ENCODE measurements at places on chromosomes 1 and 21.

- DNase-seq: no peak
These were observed 17.5 kb upstream of the MTARC1 start for GRCh38 chr1:220769205-220769604.

GRCh38 chr1:228737601-228738041 lies 2.3 kb downstream of the RHOU start:
- no peak for DNase-seq

- DNase-seq: peak; percentile 16
These were observed 7.5 kb downstream of the S100A11 start for GRCh38 chr1:152029144-152029928.

- DNase-seq: no peak
These were observed 15.7 kb downstream of the PEX14 start for GRCh38 chr1:10490286-10490970.

GRCh38 chr1:237749122-237749521 lies 141.6 kb downstream of the ZP4 start:
- DNase-seq: no peak

- no peak for DNase-seq
These were observed 184.6 kb upstream of the JUN start for GRCh38 chr1:58968360-58968952.

GRCh38 chr1:9196129-9197040 lies 38.2 kb upstream of the H6PD start:
- DNase-seq: peak; percentile 76

GRCh38 chr21:15751037-15751436 lies 21.3 kb downstream of the USP25 start:
- no peak for DNase-seq

- DNase-seq: no peak
These were observed 106.1 kb upstream of the BMP8A start for GRCh38 chr1:39385067-39385988.

DNA sequence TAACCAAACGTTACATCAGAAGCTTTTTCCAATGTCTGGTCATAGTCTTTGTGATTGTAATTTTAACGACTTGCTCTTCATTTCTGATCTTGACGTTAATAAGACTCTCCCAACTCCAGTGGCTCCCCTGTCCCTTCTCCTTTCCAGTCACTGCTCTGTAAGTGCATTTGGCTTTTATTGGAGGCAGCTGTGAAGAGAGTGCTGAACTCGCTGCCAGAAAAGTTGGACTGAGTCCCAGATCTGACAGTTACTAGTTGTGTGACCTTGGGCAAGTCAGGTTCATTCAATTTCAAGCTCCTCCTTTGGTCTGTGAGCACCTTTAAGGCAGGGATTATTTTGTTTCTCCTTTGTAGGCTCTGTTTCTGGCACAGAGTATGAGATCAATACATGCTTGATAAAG lies 109.6 kb upstream of the TSPAN2 start:
- no peak for DNase-seq

GRCh38 chr1:46665983-46666382 lies 2.2 kb downstream of the ATPAF1 start:
- no peak for DNase-seq

- peak; percentile 60 for DNase-seq
These were observed 139.8 kb downstream of the NCAM2 start for GRCh38 chr21:21137986-21138385.

GRCh38 chr1:151009206-151009587 lies 948 bp downstream of the PRUNE1 start:
- no peak for DNase-seq

DNA sequence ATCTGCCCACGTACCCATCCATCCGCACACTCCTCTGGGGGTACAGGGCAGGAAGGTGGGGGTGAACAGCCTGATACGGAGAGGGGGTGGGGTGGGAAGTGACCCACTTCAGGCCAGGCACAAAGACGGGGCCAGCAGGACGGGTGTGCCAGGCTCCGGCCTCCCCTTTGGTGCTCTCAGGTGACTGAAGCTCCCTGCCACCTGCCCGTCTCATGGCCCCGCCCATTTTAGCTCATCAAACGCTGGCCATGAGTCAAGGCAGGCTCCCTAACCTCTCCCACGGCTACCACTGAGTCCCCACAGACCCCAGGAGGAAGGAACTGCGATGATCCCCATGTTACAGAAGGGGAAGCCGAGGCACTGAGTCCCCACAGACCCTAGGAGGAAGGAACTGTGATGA lies 109.6 kb downstream of the CRYAA start:
- DNase-seq: no peak

DNA sequence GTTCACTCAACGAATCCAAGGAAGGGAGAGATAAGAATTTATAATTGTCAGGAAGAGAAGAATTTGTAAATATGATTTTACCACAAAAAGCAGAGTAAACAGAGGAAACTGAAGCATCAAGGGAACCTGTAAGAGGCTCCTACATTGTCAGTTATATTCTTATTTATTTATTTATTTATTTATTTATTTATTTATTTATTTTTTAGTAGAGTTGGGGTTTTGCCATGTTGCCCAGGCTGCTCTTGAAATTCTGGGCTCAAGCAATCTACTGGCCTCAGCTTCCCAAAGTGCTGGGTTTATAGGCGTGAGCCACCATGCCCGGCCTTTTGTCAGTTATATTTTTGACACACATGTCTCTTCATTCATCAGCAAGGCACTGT lies 47.1 kb downstream of the FCRL3 start:
- no peak for DNase-seq

- DNase-seq: no peak
These were observed 6.4 kb upstream of the PCBP3 start for GRCh38 chr21:45636951-45637646.
